CD8-positive, alpha-beta T cell (primary cell): ENCODE measurements at places on chromosomes 16 and 17. TPM values are rescaled to one million over a fixed set of nuclear protein-coding genes. Genes with fewer than 3 reads are reported as not detected.
A peak's percentile ranks its signal among the peaks of the same experiment; 100 is the strongest.

TEKT1 gene
- not detected for total RNA-seq

- no peak for DNase-seq
Measured at GRCh38 chr17:4467287-4467686, 31.4 kb upstream of the SPNS2 start.

GRCh38 chr17:61461586-61461966, 9.4 kb downstream of the TBX4 start:
- DNase-seq = no peak

- DNase-seq = no peak
Measured at GRCh38 chr17:795721-796120, 13.6 kb downstream of the MRM3 start.

- DNase-seq = no peak
Measured at GRCh38 chr17:43970366-43970765, 16.6 kb upstream of the PYY start.

GRCh38 chr17:50114401-50114800, 15.6 kb downstream of the SAMD14 start:
- no peak for DNase-seq

DHRS13 gene
- 27.3 TPM for total RNA-seq

DNA sequence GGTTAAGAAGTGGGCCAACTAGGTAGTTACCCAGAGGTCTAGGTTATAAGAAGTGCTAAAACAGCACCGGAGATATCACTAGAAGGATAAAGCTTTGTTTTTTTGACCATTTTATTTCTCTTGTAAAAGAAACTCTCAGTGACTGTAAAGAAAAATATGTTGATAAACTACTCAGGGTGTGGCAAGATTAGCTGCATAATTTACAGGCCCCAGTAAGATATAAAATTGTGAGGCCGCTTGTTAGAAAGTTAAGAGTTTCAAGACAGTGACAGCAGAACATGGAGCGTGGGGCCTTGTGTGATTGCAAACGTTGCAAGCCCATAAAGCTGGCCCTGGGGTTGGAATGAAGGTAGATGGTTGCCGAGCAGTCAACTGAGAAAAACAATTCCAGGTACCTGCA, 263.7 kb upstream of the EEF2KMT start:
- no peak for DNase-seq

GRCh38 chr16:75122609-75123008, 6.0 kb upstream of the LDHD start:
- DNase-seq = no peak

DNA sequence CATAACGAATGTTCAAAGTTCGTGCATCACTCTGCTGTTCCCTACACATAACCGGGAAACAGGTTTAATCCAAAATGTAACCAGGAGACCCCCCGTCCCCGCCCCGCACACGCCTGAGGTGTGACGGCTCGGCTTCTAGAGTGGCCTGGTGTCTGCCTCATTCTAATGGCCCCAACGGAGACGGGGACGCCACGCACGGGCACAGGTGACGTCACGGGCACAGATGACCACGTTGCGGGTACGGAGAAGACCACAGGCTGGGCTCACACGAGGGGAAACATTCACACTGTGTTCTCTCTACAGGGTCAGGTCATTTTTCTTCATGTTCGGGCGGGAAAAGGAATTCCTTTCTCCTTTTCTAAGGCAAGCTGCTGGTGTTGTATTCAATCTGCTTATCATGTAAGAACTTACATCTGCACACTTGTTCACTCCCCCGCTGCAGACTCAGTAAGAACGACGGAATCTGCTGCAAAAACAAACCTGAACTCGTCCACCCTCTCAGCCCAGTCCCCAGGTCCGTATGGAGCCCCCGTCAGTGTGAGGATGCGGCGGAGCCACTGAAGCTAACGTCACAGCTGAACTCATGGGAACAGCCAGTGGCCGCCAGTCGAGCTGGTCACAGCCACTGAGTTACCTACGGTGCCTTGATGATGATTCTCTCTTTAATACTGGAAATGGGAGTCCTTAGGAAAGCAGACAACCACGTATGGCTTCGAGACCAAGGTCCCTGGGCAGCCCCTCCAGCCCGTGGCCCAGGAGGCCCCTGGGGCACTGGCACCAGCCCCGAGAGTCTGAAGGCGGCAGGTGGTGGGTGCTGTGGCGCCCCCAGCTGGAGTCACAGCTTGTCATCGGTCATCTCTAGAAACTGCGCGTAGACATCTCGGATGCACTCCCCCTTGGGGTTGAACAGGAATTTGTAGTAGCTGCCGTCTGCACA, 32.9 kb downstream of the WDR45B start:
- no peak for DNase-seq

DNA sequence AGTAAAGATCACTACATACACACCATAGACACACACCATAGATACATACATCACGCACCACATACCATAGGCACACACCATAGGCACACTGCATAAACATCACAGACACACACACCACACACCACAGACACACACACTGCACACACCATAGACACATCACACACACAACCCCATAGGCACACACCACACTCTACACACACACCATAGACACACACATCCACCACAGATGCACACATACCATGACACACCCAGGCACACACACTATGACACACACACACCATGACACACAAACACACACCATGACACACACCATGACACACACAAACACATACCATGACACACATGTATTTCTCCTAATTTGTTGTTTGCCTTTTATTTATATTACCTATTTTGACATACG, 14.1 kb downstream of the TBC1D16 start:
- no peak for DNase-seq

DNA sequence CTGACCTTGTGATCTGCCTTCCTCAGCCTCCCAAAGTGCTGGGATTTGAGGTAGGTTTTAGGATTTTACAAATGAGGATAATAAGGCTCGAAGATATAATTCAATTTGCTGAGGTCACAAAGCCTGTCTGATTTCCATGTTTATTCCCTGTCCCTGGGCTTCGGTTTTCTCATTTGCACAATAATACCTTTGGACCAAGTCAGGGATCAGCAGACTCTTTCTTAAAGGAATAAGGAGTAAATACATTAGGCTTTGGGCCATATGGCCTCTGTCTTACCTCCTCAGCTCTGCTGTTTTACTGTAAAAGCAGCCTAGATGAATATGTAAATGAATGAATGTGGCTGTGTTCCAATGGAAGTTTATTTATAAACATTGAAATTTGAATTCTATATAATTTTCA, 442.8 kb downstream of the HS3ST4 start:
- no peak for DNase-seq

DNA sequence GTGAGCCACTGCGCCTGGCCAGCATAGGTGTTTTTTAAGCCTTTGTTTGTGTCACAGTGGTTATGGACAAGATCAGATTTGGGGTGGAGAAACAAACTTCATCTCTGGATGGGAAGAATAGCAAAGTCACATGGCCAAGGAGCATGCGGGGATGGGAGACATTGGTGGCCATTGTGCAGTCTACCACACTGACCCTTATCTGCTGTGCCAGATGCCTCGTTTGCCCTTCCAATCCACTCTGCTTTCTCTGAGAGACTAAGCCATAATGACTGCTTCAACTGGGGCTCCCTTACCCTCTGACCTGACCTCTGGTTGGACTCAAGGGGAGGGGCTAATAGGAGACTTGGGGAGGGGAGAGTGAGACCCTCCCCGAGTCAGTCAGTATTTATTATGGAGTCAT, 166.8 kb downstream of the PRKCB start:
- peak; percentile 29 for DNase-seq

DNA sequence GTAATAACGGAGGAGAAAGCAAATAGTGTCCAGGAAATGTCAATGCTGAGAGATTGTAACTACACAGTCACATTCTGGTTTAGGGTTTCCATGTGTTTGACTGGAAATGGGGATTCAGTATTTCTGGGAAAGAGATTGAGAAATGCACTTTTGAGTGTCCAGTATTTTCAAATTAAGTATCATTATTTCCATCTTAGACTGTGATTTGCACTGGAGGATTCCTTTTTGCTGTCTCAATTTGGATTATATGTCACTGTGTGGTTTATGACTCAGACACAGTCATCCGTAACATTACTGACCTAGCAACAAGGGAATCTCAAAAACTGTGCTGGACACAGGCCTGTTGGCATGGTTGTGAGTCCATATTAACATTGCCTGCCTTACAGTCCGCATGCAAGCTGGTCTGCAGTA, 681.4 kb downstream of the CDH11 start:
- no peak for DNase-seq

- DNase-seq = peak; percentile 45
Measured at GRCh38 chr17:17757391-17757791, 76.1 kb downstream of the RAI1 start.

GRCh38 chr17:14777291-14777690, 476.4 kb downstream of the HS3ST3B1 start:
- no peak for DNase-seq

GRCh38 chr16:86898386-86898785, 320.0 kb downstream of the FOXL1 start:
- no peak for DNase-seq

- DNase-seq = no peak
Measured at GRCh38 chr16:49951574-49952195, 73.3 kb upstream of the CNEP1R1 start.

GRCh38 chr17:45092911-45093430, 31.9 kb downstream of the NMT1 start:
- no peak for DNase-seq

DNA sequence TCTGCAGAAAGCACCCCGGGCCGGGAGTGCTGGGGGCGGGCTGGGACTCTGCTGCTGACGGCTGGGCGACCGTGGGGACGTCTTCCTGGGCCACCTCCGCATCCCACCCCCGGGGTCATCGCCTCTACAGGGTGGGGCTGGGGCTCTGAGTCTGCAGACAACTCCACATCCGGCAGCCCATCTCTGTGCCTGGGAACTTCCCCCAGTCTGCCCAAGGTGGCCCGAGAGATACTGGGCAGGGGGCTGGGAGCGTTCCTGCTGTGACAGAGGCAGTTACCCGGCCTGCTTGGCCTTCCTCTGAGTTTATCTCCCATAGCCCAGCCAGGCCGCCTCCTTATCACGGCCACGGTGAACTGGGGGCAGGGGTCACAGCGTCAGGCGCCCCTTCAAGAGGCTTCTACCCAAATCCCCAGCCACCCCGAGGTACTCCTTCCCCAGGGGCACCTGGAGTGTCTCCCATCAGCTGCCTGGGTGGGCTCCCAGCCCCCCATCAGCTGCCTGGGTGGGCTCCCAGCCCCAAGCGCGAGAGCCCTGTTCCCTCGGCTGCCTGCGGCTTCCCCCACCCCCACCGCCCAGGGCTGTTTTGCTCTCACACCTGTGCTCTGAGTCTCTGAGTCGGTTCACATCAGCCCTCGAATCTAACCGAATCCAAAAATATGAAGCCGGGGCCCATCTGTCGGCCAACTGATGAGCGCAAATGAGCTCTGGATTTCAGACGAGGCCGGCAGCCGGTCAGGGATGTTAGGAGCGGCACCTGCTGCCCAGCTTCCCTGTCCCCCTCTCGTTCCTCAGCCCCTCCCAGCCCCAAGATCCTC, 15.6 kb upstream of the CBFA2T3 start:
- no peak for DNase-seq

- peak; percentile 57 for DNase-seq
Measured at GRCh38 chr17:50396261-50397110, 837 bp downstream of the LRRC59 start.

CES5A gene
- not detected for total RNA-seq

DNA sequence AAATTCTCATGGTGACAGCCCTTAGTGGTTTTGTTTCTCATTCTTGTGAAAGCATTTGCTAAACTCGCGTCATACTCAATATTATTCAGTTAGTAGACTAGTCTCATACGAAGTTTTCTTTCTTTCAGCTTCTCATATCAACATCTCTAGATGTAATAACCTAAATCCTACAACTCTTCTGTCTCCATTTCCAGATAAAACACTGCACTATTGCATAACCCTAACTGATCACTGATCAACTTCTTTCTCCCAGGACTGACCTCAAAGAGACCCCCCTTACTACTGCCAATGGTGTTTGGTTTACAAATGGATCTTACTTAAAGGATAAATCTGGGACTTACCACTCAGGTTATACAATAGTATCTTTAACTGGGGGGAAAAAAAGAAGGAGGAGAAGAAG, 36.3 kb upstream of the TEKT1 start:
- no peak for DNase-seq

- DNase-seq = no peak
Measured at GRCh38 chr17:10295728-10296343, 77.0 kb downstream of the MYH13 start.

SYT17 gene
- not detected for total RNA-seq

DNA sequence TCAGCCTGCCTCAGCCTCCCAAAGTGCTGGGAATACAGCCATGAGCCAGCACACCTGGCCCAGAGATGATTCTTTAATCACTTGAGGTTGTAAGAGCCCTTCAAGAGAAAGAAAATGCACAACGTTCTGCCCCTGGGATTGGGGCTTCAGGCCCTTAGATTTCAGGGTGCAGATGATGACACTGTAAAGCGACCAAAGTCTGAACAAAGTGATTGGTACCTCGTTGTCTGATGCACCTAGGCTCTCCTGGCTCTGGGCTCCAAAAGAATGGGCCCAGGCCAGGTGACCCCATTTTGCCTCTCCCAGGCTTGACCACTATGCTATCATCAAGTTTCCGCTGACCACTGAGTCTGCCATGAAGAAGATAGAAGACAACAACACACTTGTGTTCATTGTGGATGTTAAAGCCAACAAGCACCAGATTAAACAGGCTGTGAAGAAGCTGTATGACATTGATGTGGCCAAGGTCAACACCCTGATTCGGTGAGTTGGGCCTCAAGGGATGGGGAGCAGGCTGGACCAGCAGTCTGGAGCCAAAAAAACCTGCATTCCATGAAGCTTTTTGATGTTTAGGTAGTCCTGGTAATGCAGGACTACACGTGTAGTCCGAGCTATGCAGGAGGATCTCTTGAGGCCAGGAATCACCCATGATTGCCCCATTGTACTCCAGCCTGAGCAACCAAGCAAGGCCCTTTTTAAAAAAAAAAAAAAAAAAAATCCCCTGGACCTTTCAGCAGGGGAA, 2.8 kb downstream of the RPL23A start:
- no peak for DNase-seq

- DNase-seq = no peak
Measured at GRCh38 chr17:70987867-70988340, 818.6 kb downstream of the KCNJ2 start.

DNA sequence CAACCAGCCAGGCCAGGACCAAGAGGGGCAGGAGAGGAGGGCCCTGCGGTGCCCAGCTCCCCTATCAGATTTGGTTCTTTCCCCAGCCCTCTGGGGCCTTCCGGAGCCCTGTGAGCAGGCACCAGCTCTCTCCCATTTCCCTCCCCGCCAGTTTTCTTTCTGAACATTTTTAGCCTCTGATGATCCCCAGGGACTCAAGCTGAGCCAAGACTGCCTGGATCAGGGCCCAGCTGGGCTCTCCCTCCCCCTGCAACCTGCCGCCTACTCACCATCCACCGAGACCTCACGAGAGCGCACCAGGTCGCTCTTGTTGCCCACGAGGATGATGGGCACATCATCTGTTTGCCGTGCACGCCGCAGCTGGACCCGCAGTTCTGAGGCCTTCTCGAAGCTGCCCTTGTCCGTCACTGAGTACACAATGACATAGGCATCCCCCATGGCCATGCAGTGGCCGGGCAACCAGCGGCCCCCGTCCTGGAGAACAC, 2.0 kb downstream of the RRAD start:
- DNase-seq = no peak

OTOP3 gene
- total RNA-seq = not detected
